ENCODE measurements at places on chromosomes 3 and 15. TPM values are rescaled to one million over a fixed set of nuclear protein-coding genes. Genes with fewer than 3 reads are reported as not detected.

GRCh38 chr3:9712415-9712814 is 8.8 kb downstream of the CPNE9 start:
- DNase-seq: no peak

TTLL3 gene
- 35.6 TPM for polyA plus RNA-seq

DNA sequence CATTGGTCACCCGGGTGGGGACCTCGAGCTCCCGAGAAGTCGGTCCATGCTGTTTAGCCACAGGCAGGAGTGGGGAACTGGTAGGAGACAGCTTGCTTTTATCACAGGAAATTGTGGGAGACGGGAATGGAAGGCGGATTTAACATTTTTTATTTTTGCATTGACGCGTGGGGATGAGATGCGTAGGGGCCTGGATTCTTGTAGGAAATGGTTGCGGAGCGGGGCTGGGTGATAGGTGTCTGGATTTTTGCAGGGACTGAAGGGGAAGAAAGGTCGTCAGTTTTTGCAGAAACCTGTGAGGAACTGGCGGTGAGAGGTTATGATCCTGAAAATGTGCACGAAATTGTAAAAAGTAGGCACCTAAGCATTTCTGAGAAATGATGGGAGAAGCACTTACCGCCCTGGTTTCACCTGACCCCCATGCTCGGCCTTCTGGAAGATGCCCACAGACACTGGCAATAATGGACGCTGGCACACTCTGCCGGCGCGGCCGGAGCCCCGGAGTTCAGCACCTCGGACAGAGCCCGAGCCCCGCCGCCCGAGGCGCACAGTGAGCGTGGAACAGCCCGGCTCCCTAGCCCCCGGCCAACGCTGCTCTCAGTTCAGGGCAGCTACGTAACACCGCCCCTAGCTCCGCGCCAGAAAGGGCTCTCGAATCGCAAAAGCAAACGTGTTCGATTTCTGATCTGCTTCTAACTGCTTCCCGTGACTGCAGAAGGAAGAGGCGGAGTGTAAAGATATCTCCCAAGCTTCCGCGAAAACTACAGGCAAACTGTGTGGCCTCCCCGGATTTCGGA is 928 bp downstream of the ANKRD34C start:
- DNase-seq: no peak

GALNT15 gene
- 1.1 TPM for polyA plus RNA-seq

DNA sequence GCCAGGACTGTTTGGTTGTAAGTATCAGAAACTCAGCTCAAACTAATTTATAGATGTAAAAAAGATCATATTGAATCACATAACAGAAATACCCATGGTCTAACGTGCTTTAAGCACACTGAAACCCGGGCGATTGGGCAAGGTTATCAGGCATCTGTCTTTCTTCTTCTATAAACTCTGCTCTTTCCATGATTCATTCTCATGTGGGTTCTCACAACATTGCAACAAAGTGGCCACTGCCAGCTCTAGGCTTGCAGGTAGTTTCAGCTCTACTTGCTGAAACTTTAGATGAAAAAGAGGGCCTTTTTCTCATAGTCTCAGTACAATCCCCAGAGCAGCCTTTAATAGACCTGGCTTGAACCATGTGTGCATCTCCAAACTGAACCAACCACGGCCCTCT is 456.1 kb downstream of the MFSD1 start:
- DNase-seq: no peak

GRCh38 chr3:72275331-72275751 is 490.4 kb upstream of the PROK2 start:
- DNase-seq: no peak

DNA sequence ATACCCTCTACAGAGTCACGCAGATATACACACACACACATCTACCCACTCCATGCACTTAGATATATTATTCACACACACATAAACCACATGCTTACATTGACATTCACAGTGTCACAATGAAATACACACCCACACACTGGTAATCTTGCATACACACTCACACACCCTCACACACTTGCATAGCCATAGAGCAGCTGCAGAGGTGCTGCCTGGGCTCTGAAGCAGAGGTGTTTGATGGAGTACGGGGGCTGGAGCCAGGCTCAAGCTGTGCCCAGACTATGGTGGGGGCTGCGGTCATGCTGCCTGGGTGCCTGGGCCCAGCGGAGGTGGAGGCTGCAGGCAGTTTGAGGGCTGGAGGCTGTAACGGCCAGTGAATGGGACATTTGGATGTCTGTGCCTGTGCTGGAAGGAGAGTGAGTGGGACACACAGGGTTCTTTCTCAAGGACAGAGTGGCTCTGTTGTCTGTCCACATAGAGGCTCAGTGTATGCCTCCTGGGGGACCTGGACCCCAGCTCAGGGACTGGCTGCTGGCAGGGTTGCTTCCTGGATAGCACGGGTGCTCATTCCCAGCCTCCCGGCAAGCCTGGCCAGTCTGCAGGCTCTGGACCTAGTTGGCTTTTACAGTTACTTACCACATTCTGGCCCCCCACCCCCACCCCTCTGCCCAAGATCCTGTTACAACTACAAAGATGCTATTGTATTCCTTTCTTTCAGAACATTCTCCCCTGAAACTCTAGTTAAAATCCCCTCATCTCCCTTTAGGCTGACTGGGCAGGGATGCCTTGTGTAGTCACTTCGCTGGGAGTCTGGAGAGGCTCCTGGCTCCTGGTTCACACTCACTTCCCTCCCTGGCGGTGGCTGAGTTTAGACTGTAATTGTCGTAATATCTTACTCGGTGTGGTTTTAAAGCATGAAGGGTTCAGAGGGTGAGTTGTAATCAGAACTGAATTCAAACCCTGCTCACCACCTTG is 12.5 kb downstream of the GASK1A start:
- DNase-seq: no peak

- DNase-seq: no peak
Observed at GRCh38 chr15:38514601-38515000, 50.0 kb downstream of the RASGRP1 start.

MAGI1 gene
- 12.3 TPM for polyA plus RNA-seq

- no peak for DNase-seq
Observed at GRCh38 chr15:31265090-31265870, 61.4 kb upstream of the KLF13 start.
